Smooth muscle cell of the pulmonary artery (primary cell): ENCODE measurements at places on chromosomes 3 and 15. TPM values are rescaled to one million over a fixed set of nuclear protein-coding genes. Genes with fewer than 3 reads are reported as not detected.

The ZNF501 gene
- total RNA-seq, result 3.0 and 6.2 TPM in 2 replicates

The TMEM40 gene
- not detected in 2 replicates for total RNA-seq

The ACSBG1 gene
- not detected in 2 replicates for total RNA-seq

The PEX5L gene
- 0.07 and 5.6 TPM in 2 replicates for total RNA-seq

The MYLK gene
- total RNA-seq, result 235 and 500 TPM in 2 replicates

The LRRC49 gene
- total RNA-seq, result 10.4 and 10.5 TPM in 2 replicates
